ENCODE measurements at places on chromosomes 16 and 17.

GRCh38 chr17:9020824-9021157 is 519 bp upstream of the NTN1 start:
- no peak for DNase-seq

DNA sequence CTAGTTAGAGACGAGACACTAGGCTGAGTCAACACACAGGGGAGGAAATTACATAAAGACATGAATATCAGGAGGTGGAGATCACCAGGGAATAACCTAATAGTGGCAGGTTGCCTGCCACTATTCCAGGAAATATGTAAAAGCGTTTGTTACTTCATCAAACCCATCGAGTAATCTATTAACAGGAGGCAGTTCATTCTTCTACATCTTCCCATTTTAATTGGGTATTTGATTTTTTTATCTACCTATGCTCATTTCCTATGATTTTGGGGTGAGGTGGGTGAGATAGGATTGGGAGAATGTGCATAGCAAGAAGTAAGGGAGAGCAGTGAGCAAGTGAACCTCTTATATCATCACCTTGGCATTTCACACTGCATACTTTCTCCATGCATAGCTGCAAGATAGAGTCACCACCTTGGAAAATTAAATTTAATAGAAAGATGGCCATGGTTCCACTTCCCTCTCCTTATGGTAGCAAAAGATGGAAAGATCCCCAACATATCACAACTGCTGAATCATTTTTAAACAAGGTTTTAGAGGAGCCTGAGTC is 312.2 kb downstream of the TMEM114 start:
- no peak for DNase-seq

GRCh38 chr16:4407543-4408322 is 8.7 kb downstream of the CORO7 start:
- no peak for DNase-seq

- no peak for DNase-seq
These were observed 211.2 kb downstream of the RPTOR start for GRCh38 chr17:80755650-80756405.

DNA sequence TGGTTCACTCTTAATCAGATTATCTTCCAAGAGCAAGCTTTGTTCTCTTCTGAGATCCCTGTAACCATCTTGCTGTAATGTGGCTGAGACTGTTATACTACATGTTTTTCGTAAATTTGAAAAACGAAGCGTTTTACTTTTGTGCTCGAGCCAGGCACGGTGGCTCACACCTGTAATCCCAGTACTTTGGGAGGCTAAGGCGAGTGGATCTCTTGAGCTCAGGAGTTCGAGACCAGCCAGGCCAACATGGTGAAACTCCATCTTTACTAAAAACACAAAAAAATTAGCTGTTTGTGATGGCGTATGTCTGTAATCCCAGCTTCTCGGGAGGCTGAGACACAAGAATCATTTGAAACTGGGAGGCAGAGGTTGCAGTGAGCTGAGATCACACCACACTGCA is 7.8 kb downstream of the CUEDC1 start:
- no peak for DNase-seq

DNA sequence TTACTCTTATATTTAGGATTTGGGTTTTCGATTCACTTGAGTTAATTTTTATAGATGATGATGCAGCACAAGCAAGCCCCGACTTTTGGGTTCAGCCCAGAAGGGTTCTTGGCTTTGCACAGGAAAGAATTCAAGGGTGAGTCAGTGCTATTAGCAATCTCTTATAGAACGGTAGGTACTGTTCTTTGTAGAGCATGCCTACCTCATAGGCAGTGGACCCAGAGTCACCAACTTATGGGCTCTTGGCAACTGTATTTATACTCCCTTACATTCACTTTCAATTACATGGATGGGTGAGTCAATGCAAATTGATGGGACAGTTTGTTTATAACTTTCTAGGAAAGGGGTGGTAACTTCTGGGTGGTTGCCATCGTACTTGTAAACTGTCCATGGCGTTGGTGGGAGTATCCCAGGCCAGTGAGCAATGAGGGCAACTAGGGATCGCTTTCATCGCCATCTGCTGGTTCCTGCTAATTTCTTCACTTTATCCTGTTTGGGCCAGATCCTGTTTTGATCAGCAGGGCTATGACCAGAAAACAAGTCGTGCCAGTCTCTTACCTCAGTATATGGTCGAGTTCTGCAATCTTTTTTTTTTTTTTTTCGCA is 362.6 kb downstream of the CNTNAP4 start:
- no peak for DNase-seq

GRCh38 chr16:77364770-77365169 is 70.1 kb downstream of the ADAMTS18 start:
- DNase-seq: no peak

DNA sequence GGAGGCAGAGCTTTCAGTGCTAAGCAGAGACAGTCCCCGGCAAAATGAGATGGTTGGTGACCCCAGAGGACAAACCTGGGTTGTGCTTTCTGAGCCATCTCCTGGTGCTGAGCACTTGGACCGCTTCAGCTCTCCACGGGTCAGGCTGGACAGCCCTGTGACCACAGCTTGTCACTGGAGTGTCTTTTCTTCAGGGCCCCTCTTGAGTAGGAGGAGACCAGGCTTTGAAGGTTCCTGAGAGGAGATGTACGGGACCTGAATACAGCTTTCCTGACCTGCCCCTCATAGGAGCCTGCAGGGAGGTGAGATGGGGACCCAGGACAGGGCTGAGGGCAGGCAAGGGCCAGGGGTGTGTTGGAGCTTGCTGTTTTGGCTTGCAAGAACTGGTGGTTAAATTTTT is 17.8 kb upstream of the ADGRG1 start:
- DNase-seq: no peak

GRCh38 chr16:30186444-30186781 is 3.0 kb downstream of the CORO1A start:
- no peak for DNase-seq

DNA sequence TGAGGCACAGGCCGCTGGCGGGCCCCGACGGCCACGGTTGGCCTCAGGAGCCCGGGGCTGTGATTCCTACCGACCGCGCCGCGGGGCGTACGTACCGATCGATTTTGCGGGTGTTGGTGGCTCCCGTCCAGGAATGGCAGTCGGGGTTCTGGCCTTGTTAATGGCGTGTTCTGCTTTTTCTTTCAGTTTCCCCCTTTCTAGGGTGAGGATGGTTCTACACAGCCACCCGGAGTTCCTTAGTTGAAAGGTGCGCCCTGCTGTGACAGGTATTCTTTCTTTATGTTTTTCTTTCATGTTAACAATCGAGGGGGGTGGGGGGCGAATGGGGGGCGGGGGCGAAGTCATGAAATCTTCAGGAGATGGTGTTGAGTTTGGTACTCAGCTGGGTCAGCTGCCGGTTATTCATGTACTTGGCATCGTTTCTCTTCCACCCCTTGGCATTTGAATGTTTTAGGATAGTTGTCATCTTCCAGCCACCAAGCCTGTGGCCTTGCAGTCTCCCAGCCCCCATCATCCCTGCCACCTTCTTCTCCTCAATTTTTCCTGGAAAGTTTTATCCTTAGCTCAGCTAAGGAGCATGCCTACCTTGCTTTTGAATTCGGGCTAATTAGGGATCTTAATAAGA is 802 bp downstream of the CYLD start:
- DNase-seq: peak; percentile 45

DNA sequence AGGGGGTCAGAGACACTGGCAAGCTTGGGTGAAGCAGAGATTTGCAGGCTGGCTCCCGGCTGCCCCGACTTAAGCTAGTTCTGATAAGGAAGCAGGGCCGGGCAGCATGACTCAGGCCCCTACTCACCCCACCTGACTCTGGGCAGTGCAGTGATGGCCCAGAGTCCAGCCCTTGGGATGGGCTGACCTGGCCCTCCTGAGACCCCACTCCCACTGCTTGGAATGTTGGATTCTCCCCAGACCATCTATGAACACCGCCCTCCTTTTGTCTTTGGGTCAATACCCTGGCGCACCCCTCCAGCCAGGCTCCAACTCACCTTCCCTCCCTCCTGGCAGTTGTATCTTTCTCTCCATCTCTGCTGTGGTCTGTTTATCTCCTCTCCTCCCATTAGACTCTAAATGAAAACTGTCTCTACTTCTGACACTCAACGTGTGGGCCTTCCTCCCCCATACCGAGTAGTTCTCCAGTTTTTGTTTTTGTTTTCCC is 21.0 kb downstream of the LGALS3BP start:
- no peak for DNase-seq

- DNase-seq: no peak
These were observed 1.4 kb downstream of the RAP1GAP2 start for GRCh38 chr17:2797637-2798036.

- no peak for DNase-seq
These were observed 667 bp downstream of the OGFOD1 start for GRCh38 chr16:56451753-56452689.

- DNase-seq: no peak
These were observed 455.8 kb upstream of the MAF start for GRCh38 chr16:80056324-80056723.

- DNase-seq: no peak
These were observed 12.2 kb upstream of the CES3 start for GRCh38 chr16:66948837-66949225.

DNA sequence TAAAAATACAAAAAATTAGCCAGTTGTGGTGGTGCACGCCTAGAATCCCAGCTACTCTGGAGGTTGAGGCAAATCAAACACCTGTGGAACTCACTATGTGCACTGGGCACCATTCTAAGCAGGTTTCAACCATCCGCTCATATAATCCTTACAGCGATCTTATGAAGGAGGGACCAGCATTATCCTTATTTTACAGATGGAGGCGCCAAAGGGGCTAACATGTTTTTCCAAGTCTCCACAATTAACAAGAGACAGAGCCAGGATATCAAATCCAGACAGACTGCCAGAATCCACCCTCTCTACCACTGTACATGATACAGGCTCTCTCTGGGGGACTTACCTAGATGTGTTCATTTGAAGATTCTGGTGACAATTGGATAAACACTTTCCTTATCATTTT is 479.0 kb downstream of the XYLT1 start:
- no peak for DNase-seq

- DNase-seq: no peak
These were observed 74.4 kb downstream of the RPH3AL start for GRCh38 chr17:278055-278675.

- no peak for DNase-seq
These were observed 1202.9 kb upstream of the CDH8 start for GRCh38 chr16:63239065-63239570.

GRCh38 chr17:6666077-6666521 is 14.5 kb downstream of the C17orf100 start:
- DNase-seq: peak; percentile 40

- DNase-seq: no peak
These were observed 64.0 kb downstream of the TANGO6 start for GRCh38 chr16:68907297-68907696.

DNA sequence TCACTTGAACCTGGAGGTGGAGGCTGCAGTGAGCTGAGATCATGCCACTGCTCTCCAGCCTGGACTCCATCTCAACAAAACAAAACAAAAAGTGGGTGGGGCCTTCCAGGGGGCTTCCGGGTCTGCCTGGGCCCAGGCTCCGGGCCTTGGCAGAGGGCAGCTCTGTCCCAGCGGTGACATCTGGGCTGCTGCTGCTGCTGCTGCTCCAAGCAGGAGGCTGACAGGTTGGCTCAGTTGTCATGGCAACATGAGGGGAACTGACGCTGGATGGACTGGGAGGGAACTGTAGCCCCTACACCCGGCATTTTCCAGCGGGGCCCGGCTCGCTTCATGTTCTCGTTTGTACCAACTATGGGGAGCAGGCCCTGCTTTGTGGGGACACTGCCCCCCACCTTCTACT is 4.0 kb downstream of the BAIAP3 start:
- DNase-seq: no peak

- no peak for DNase-seq
These were observed 122.4 kb upstream of the NUDT7 start for GRCh38 chr16:77599793-77600415.

- DNase-seq: no peak
These were observed 6.4 kb downstream of the NFE2L1 start for GRCh38 chr17:48054238-48055185.

GRCh38 chr17:7043497-7044198 is at the start of gene SLC16A11:
SLC16A11 (minus strand) TSS chr17:7044092; CDS start chr17:7043513, 579 bp downstream.
- DNase-seq: peak; percentile 31

- DNase-seq: no peak
These were observed 22.6 kb downstream of the C17orf67 start for GRCh38 chr17:56810891-56811775.

GRCh38 chr17:10195090-10195805 is 3.2 kb downstream of the GAS7 start:
- no peak for DNase-seq

GRCh38 chr17:80198144-80198661 is 21.9 kb downstream of the SGSH start:
- no peak for DNase-seq

DNA sequence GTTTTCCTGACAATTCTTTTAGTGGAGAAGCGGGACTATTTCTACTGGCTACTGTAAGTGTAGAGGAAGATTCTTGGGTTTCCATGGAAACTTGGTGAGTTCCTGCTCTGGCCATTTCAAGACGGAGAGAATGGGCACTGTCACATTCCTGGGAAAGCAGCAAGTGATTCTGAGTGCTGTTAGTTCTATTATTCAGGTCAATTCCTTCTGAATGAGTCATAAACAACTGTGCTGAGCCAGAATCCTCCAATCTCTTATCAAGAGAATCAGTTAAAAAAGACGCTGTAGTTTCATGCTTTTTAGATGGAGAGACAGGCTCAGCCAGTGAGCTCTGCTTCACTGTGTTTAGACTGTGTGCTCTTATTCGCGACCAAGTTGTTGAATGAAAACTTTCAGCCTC is 19.6 kb downstream of the AKAP10 start:
- DNase-seq: no peak

DNA sequence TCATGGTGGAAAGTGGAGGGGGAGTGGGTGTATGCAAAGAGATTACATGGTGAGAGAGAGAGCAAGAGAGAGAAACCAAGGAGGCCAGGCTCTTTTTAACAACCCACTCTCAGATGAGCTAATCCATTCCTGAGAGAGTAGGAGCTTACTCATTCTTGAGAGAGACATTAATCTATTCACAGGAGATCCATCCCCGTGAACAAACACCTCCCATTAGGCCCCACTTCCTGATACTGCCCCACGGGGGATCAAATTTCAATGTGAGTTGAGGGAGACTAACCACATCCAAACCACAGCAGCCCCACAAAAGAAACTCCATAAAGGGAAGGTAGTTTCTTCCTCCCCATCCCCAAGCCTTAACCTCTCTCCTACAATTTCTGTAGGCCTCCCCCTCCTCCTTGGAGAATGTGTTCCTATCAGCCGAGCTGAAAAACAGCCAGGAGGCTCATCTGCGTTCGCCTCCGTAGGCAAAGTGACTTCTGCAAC is 450.0 kb downstream of the NPIPA7 start:
- DNase-seq: no peak

- DNase-seq: no peak
These were observed 152.4 kb downstream of the SSH2 start for GRCh38 chr17:29777663-29778062.

GRCh38 chr17:27782791-27783206 is 17.5 kb downstream of the NOS2 start:
- DNase-seq: no peak

Data from activated CD8-positive, alpha-beta memory T cell treated with anti-CD3 and anti-CD28 coated beads, Interleukin-2, amount 50 U/mL, for 4 hours (primary cell).